Stimulated activated CD4-positive, alpha-beta T cell treated with anti-CD3 and anti-CD28 coated beads, Interleukin-1b, Interleukin-23, amount 100 ng/mL, for 24 hours (primary cell): ENCODE measurements at places on chromosomes 5 and 9.

DNA sequence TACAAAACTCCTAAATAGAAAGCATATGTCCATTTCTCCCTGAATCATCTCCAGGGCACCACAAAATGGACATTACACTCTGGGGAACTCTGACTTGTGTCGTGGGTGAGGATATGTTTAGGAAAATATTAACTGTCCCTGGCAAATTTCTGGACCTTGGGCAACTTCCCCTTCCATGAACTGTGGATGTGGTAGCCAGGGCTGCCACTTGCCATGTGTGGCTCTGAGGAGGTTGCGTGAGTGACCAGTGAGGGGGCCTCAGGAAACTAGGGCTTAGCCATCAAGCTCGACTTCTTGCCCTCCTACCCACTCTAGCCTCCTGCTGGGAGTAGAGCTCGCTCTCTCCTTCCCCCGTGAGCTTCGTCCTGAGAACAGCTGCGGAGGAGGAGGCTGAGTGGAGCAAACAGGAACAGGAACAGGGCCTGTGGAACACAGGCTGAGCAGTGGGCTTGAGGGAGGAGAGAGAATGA, 13.8 kb upstream of the STC2 start:
- no peak for DNase-seq

DNA sequence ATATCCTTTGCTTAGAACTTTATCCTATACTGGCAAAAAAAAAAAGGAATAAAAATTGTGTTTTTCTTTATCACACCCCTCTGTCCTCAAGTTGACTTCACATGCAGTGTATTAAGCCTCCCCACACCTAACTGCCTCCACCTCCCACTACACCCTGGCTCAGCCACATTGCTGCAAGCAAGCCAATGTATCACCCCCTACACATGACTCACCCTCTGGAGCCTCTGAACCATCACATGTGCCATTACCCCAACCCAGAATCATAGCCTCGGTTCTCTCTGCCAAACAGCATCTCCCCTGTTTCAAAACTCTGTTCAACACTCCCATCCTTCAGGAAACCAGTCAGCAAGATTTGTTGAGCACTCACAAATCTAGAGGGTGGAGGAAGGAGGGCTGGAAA, 209.0 kb downstream of the CWC27 start:
- DNase-seq = no peak

GRCh38 chr9:34512131-34513078, 10.4 kb downstream of the ENHO start:
- DNase-seq = no peak

DNA sequence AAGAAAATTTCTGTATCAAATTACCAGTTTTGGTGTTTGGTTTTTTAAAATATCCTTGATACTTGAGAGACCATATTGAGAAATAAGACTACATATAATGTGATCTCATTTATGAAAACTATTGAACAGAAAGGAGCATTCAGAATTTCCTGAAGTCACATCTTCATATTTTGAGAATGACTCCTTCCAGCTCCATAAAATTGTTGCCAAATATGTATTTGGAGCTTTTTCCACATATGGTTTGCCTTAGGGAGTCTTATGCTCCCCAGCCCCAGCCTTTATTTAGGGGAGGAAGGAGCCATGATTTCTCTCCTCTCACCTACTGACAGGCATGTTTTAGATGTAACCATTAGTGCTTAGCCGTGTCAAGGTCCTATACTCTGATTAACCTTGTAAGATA, 51.1 kb downstream of the GCNT1 start:
- DNase-seq = no peak
